ENCODE measurements at places on chromosomes 12 and 14.

- DNase-seq = no peak
These were observed 139.9 kb upstream of the G2E3 start for GRCh38 chr14:30419037-30419436.

DNA sequence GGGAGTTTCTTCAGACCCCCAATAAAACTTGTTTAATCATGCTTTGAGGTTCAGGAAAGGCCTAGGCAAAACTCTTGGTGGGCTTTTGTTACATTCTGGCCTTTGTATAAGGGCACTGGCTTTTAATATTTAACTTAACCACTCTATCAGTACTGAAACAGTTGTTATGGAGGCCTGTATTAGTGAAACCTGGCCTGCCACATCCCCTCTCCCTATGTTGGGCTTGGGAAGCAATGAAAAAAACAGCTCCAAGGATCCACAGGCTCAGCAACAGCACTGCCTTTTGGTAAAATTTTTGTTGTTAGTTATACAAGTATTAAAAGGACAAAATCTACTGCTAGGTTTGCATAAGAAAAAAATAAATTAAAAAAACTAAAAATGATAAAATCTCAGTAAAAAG is 10.7 kb downstream of the SOAT2 start:
- no peak for DNase-seq

GRCh38 chr12:98110536-98110935 is 404.9 kb upstream of the TMPO start:
- DNase-seq = no peak

- peak; percentile 86 for DNase-seq
These were observed 576 bp downstream of the SYNE3 start for GRCh38 chr14:95515596-95516552.

DNA sequence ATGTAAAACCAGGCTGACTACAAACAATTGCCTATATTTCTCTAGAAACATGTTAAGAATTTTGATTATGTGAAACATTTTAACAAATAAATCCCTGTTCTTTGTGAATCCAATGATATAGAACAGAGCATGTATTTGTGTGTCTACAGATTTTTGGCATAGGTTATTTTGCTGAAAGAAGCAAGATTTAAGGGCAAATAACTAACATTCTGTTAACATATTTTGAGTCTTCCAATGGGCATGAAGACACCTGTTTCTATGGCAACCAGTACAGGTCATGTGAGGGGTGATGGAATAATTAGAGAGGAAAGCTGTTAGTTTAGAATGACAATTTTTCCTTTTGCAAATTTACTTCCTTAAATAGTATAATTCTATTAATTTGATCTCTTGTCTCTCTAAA is 8.8 kb downstream of the ART4 start:
- DNase-seq = no peak

- no peak for DNase-seq
These were observed 142.8 kb upstream of the FLRT2 start for GRCh38 chr14:85387181-85387580.

- no peak for DNase-seq
These were observed 8.6 kb downstream of the NACA start for GRCh38 chr12:56716458-56716857.

DNA sequence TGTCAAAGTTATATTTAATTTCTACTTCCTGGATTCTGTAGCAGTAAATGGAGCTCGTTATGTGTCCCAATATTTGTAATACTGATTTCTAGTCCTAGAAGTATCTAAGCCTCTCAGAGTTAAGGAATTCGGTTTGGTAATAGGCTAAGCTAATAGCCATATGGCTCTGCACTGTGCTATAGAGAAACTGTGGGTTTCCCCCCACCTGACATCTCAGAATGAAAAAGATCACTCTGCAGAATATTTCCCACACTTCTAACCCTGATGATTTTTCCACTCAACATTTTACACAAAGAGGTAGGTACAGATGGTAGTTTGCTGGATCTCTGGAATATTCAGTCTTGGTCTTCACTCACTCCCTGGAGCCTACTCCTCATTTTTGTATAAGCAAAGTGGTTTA is 71.2 kb downstream of the BORCS5 start:
- DNase-seq = no peak

DNA sequence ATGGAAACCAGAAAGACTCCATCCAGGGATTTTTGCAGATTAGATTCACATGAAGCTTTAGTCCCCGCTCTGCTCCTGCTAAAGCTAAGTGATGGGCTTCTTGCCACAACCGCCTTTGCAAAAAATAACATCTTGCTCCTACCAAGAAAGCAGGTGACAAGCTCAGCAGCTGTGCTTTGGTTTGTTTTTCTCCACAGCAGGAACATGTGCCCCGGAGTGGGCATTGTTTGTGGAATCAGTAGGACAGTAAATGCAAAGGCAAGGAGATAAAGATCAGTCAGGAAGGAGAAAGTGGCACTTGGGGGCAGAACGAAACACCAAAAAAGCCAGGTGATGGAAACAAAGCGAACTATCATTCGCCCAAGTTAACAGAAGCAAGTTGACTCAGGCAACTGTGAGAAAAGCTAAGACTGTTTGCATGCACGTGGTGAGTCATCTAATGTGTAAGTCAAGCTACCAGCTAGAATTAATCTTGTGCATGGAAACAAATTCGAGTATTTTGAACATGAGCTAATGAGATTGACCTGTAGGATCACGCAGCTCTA is 165.5 kb upstream of the PLXNC1 start:
- no peak for DNase-seq

GRCh38 chr12:131074221-131075083 is 120.7 kb downstream of the ADGRD1 start:
- no peak for DNase-seq

DNA sequence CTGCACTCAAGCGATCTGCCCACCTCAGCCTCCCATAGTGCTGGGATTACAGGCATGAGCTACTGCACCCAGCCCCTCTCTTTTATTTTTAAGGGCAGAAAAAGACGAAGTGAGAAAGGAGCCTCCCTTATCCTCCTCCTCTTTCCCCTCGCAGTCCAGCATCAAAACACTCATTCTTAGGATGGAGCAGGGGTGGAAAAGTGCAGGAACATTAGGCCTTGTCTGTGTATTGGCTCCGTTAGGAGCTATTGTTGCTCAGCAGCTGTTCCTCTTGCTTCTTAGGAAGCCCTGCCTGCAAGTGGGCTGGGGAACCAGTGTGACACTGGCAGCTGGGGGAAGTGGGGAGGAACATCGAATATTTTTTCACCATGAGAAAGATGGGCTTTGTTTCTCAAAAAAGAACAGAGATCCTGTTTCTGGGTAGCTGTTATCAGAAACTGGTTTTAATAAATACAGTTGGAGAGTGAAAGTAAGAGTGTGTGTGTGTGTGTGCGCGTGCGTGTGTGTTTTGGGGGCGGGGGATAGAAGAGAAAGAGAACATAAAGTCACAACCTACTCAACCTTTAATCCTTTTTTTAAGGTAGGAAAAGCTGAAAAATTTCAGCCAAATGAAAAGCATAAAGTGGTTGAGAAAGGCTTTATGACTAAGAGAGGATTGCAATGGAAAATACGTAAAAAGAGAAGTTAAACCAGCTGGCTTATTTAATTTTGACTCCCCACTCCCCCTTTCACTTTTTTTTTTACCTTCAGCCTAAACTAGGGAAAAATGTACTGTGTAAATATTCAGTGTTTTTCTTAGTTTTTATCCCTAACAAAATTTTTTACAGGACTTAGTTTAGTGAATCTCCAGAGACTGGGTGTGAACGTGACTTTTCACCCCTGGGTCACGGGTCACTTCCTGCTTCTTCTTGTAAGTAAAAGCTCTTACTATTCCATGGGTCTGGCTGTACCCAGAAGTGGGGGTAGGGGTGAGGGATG is 197.2 kb upstream of the PLEKHG7 start:
- peak; percentile 27 for DNase-seq

DNA sequence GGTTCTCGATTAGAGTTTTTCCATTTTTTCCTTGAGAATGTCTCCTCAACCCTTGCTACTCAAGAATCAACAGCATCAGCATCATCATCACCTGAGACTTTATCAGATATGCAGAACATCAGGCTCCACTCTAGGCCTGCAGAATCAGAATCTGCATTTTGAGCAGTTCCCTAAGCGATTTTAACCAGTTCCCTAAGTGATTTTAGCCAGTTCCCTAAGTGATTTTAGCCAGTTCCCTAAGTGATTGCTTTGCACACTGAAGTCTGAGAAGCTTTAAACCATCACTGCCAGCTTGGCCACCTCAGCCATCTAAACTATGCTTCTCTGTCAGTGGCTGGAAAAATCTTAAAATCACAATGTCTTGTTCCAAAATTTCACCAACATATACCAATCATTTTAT is 29.4 kb upstream of the SLC38A1 start:
- DNase-seq = no peak
